CD4-positive, CD25-positive, alpha-beta regulatory T cell (primary cell): ENCODE measurements at places on chromosomes 4 and X. TPM values are rescaled to one million over a fixed set of nuclear protein-coding genes. Genes with fewer than 3 reads are reported as not detected.
A peak's percentile ranks its signal among the peaks of the same experiment; 100 is the strongest.

The UGT2B7 gene
- not detected for total RNA-seq

The SPIN3 gene
- 6.9 TPM for total RNA-seq

The CDKL5 gene
- 2.9 TPM for total RNA-seq

DNA sequence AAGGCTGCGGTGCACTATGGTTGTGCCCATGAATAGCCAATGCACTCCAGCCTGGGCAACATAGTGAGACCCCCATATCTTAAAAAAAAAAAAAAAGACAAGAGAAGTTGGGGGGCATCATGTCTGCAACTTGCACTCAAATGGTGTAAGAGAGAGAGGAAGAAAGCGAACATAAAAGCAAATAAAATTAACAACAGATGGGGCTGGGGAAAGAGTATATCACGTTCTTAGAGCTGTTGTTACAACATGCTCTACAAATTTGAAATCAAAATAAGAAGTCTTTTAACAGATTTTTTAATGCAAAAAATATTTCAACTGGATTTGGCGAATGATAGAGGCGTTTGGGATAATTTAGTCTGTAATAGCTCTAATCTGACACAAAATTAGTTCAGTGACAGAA, 144.9 kb downstream of the FNIP2 start:
- H3K4me3 ChIP-seq, result no peak overlapping the region
- no peak overlapping the region for H3K27ac ChIP-seq
- no peaks in the 10 kb centered on the region for H3K4me1 ChIP-seq
- no peak for DNase-seq

The DDX53 gene
- total RNA-seq, result not detected

The NKAP gene
- total RNA-seq, result 13.0 TPM

DNA sequence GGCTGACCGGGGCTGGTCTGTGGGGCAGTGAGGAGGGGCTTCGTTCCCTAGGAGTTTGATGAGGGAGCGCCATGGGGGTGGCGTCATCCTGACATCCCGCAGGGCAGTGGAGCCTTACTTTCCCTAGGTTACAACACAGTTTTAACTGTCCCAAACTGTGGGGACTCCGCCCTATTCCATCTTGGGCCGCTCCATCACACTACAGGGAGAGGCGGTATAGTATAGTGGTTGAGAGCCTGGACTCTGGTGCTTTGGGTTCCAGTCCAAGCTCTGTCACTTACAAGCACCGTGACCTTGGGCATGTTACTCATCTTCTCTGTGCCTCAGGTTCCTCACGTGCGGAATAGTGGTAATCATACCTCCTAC, 44.2 kb downstream of the ZNF185 start:
- no peak for DNase-seq
- H3K4me3 ChIP-seq, result no peak overlapping the region
- peak overlapping the region; percentile 69 for H3K27ac ChIP-seq
- no peaks in the 10 kb centered on the region for H3K27me3 ChIP-seq
- H3K36me3 ChIP-seq, result no peaks in the 10 kb centered on the region

The STATH gene
- total RNA-seq, result not detected

- H3K4me3 ChIP-seq, result no peak overlapping the region
- no peaks in the 10 kb centered on the region for H3K36me3 ChIP-seq
- H3K4me1 ChIP-seq, result no peaks in the 10 kb centered on the region
Measured at GRCh38 chr4:8585186-8585585, 5.0 kb downstream of the GPR78 start.
